CD4-positive, alpha-beta T cell treated with Interferon alpha-2 for 1 hour (primary cell): ENCODE measurements at places on chromosomes 16 and 17.

DNA sequence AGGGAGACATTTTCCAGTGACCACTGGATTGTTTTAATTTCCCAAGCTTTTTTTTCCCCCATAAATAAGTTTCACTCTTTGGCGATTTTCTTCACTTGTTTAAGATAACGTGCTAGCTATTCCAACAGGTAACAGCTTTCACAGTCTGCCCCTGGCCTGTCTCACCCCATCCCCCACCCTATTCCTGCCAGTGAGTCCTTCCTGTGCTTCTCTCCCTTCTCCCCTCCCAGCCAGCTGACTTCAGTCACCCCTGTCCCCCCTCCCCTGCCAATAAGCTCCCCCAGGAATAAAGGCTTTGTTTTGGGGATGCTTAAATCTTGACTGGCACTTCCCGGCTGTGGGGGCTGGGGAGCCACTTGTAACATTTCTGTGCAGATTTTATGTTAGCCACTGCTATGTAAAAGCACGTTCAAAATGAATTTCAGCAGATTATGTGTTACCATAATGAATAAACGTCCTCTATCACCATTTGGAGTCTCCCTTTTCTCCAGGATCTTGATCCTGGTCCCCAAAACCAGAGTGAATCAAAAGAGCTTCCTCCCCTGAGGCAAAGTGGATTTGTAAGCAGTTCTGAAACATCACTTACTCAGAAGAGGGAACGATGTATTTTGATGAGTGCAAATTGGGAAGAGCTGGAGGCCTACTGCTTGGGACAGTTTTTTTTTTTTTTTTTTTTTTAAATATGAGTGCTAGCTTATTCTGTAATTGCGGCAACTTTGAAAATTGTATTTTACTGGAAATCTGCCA, 58.2 kb downstream of the IGF2BP1 start:
- no peak for DNase-seq

DNA sequence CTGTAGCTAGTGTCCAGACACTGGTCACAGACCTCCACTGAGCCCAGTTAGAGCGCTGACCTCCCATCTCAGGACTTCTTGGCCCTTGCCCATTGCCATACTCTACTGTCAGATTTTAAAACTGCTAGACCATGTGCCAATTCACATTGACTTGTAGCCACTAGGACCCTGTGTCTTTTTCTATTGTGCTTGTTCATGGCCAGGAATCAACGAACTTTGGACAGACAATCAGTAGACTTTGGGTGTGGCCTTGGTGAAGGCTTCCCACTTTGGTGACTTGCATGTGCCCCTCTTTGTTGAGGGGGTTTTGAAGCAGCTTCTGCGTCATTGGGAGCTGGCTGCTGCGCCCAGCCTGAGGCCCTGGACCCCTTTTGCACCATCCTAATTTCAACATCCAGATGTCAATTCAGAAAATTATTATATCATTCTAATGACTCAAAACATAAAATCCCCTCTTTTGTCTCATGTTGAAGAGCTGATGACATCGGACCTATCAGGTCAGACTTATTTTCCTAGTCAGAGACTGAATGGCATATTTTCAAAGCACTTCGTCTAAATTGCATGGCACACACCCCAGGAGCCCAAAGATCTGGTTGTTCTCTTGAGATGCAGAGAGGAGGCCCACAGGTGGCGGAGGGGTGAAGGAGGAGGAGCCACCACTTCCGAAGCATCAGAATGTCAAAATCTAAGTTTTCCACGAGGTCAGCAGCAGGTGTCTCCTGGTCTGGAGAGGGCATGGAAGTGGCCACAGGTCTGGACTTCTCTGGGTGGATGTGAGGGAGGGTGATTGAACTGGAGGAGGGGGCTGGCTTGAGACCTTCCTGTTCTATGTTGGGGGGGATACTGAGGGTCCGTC, 93.4 kb upstream of the CBX4 start:
- DNase-seq: no peak

- peak; percentile 73 for DNase-seq
Observed at GRCh38 chr17:40909351-40909750, 24.3 kb upstream of the KRT20 start.

DNA sequence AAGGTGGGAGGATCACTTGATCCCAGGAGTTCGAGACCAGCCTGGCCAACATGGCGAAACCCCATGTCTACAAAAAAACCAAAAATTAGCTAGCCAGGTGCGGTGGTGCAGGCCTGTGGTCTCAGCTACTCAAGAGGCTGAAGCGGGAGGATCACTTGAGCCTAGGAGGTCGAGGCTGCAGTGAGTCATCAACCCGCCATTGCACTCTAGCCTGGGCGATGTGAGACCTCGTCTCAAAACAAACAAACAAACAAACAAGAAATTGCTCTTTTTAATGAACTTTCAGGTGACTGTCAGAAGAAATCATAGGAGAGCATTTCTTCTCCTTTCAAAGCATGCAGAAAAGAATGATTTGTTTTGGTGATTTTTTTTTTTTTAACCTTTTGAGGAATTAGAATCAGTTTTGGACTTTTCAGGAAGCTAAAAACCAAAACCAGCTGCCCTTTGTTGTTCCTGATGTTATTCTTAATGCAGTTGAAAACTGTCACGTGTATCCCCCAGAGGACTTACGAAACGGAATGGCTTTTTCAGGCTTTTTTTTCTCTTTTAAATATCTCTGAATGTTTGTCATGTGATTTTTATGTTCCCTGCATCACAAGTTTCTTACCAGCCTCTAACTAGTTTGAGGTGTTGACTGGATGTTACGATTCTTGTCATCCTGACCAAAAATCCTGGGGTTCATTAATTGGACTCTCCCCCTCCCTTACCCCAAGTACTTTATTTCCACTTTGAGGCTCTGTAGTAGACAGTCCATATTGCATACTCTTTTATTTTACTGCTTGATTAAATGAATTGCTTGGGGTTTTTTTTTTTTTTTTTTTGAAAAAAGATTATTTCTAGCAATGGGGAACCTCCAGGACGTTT, 34.1 kb downstream of the SNX29 start:
- DNase-seq: no peak
